ENCODE measurements at places on chromosomes 3 and 15.

- no peak for DNase-seq
Measured at GRCh38 chr15:62969442-62970089, 73.0 kb upstream of the TPM1 start.

DNA sequence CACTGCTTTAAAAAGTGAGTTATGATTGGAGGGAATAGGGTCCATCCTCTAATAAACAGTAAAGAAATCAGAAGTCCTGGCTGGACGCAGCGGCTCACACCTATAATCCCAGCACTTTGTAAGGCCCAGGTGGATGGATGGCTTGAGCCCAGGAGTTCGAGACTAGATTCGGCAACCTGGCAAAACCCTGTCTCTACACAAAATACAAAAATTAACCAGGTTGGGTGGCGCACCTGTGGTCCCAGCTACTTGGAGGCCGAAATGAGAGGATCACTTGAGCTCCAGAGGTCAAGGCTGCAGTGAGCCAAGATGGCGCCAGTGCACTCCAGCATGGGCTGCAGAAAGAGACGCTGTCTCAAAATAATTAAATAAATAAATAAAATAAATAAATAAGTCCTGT is 171.2 kb downstream of the POTEB3 start:
- DNase-seq, result no peak

GRCh38 chr15:74403991-74404563 is 29.7 kb downstream of the SEMA7A start:
- no peak for DNase-seq

GRCh38 chr3:133874344-133874743 is 21.3 kb downstream of the RAB6B start:
- no peak for DNase-seq

GRCh38 chr15:87689716-87690115 is 566.8 kb downstream of the NTRK3 start:
- no peak for DNase-seq

DNA sequence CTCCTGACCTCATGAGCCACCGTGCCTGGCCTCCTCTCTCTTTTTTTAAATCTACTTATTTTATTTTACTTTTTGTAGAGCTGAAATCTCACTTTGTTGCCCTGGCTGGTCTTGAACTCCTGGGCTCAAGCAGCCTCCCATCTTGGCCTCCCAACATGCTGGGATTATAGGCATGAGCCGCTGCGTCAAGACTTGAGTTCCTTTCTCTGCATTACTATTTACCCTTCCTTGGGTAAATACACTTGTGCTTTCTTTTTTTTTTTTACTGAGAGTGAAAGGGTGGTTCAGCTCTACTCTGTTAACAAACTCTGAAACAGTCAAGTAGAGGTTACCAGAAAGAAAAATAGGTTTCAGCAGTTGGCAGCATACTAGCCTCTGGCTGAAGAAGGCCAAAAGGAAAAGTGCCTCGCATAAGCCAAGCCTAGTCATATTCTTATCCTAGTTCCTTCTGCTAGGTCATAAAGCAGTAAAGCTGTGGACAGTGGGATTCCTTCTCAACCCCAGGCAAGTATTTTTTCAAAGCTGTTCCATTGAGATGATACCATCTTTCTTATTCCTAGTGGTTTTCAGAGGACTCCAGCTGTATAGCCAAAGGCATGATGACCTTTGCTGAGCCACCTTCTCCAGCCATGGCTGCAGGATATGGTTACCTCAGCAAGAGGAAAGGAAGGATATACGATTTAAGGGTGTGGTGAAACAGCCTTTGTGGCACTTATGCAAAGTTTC is 135.1 kb downstream of the RBPMS2 start:
- DNase-seq, result no peak

DNA sequence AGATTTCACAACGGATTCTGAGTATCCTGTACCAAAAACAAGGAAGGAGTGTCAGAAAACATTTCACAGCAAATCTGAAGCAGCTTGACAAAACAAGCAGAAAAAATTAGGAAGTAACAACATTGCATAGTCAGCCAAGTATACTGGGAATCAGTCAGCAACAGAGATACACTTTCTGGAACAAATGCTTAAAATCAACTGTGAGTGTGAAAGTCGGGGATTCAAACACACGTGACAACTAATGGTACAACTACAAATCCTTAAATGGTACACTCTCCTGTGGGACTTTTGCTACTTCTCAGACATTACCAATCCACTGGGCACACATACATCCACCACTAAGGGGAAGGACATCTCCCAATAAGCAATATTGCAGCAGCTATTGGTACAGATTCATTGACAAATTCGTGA is 296.6 kb upstream of the MME start:
- DNase-seq, result no peak
